ENCODE measurements at places on chromosomes 16 and 17.

- DNase-seq, result no peak
These were observed 75.5 kb downstream of the ZNF423 start for GRCh38 chr16:49780433-49780832.

DNA sequence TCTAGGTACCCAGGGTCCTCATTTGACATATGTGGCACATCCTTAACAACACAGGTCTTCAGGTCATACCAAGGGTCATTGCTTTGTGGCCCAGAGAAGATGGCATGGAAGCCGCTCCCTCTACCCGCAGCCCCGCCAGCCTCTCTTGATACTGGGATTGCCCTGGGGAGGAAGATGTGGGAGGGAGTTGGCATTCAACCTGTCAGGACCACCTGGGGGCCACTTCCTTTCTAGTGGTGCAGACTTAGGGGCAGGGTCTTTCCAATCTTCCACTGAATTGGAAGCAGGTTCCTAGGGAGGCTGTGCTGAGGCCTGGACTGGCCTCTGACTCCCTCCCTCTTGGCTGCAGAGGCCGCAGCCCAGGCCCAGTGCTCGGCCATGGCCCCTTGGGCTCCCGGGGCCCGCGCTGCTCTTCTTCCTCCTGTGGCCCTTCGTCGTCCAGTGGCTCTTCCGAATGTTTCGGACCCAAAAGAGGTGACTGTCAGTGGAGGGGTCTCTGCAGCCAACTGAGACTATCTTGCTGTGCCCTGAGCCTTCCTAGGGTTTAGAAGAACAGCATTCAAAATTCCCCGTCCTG is 5.1 kb upstream of the HEXIM1 start:
- no peak for DNase-seq

DNA sequence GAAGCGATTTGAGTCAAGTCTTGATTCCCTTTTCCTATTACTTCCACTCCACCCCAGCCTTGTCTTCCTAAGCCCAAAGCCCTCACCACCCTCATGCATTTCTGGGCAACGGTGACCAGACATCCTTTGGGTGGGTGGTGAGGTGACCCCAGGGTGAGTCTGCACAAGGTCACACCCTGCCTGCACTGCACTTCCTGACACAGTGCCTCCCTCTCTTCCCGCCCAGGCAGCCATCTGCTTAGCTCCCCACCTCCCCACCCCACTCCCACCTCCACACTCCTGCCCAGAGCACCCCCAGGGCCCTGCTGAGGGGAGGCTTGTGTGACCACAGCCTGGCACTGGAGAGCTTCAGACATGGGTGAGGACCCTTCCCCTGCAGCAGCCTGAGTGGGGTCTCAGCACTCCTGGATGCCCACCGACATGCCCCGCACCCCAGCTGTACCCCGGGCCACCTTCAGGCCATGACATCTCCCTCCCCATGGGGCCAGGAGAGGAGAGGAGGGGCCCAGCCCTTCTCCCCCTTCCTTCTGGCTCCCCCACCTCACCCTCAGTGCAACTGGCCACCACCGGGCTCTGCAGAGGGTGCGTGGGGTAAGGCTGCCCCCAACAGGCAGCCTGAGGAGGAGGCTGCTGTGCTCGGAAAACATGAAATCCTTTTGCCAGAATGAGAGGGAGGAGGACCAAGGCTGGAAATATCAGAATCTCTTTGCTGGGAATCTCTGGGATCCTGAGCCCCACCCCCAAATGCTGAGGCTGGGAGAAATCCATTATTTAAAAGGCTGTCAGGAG is 68.6 kb downstream of the CCT6B start:
- peak; percentile 58 for DNase-seq

- DNase-seq, result peak; percentile 84
These were observed 31.0 kb upstream of the RHOT1 start for GRCh38 chr17:32111141-32111771.

- no peak for DNase-seq
These were observed 599.1 kb upstream of the SOX9 start for GRCh38 chr17:71521724-71522123.

- DNase-seq, result peak; percentile 68
These were observed 9.9 kb downstream of the NR1D1 start for GRCh38 chr17:40090237-40091119.

- DNase-seq, result no peak
These were observed 6.7 kb downstream of the ABCA3 start for GRCh38 chr16:2333772-2334379.

- no peak for DNase-seq
These were observed 7.4 kb downstream of the CTNS start for GRCh38 chr17:3643889-3644349.

- peak; percentile 34 for DNase-seq
These were observed 746 bp downstream of the GNAO1 start for GRCh38 chr16:56191835-56192634.
